ENCODE measurements at places on chromosomes 6 and 20.

DNA sequence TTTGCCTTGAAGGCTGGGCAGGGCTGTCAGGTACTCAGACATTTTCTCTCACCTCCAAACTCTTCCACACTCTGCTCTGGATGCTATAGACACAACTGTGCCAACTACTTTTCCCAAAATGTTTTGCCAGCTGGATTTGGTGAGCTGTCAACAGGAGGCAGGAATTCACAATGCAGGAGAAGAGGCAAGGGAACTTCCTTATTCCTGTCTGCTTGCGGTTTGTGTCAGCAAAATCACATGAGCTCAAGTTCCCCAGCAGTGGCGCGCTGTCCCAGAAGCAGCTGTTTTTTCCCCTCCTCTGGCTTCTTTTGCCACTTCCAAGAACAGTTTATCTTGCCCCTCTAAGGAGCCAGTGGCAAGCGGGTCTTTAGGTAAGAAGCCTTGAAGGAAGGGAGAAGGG lies 608.2 kb downstream of the PRKN start:
- DNase-seq, result peak; percentile 70

DNA sequence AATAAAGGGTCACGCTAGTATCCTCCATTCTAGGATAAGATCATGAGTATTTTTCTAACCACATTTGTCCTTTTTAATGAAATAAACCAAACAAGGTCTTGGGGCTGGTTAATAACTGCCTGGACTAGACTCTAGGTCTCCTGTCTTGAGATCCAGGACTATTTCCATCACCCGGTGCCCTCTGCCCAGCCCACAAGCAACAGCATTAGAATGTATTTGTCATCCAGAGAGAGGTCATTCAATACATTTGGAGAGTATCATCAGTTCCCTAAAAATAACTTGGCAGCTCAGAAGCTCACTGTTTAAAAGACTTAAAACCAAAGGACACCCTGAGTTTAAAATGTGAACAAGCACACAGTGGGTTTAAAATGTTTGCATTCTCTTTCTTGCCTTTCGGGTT lies 4.4 kb upstream of the RBM24 start:
- peak; percentile 43 for DNase-seq

- peak; percentile 85 for DNase-seq
These were observed 251.1 kb upstream of the TBX18 start for GRCh38 chr6:85015396-85015990.

- DNase-seq, result no peak
These were observed 25.0 kb upstream of the SLC35D3 start for GRCh38 chr6:136897071-136897470.

All from foreskin fibroblast (primary cell).